Activated CD4-positive, alpha-beta T cell treated with anti-CD3 and anti-CD28 coated beads for 24 hours (primary cell): ENCODE measurements at places on chromosomes 12 and 14.

GRCh38 chr12:27924350-27925135 lies 48.0 kb downstream of the PTHLH start:
- DNase-seq, result no peak

DNA sequence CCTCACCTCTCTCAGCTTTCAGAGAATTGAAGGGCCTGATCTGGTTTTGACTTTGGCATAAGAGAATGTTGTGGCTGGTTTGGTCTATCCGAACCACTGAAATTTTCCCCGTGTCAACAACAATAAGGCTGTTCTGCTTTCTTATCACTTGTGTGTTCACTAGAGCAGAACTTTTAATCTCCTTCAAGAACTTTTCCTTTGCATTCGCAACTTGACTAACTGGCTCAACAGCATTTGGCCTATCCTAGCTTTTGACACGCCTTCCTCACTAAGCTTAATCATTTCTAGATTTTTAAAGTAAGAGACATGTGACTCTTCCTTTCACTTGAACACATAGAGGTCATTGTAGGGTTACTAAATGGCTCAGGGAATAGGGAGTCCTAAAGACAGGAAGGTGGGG lies 25.9 kb upstream of the EDDM3A start:
- no peak for DNase-seq

DNA sequence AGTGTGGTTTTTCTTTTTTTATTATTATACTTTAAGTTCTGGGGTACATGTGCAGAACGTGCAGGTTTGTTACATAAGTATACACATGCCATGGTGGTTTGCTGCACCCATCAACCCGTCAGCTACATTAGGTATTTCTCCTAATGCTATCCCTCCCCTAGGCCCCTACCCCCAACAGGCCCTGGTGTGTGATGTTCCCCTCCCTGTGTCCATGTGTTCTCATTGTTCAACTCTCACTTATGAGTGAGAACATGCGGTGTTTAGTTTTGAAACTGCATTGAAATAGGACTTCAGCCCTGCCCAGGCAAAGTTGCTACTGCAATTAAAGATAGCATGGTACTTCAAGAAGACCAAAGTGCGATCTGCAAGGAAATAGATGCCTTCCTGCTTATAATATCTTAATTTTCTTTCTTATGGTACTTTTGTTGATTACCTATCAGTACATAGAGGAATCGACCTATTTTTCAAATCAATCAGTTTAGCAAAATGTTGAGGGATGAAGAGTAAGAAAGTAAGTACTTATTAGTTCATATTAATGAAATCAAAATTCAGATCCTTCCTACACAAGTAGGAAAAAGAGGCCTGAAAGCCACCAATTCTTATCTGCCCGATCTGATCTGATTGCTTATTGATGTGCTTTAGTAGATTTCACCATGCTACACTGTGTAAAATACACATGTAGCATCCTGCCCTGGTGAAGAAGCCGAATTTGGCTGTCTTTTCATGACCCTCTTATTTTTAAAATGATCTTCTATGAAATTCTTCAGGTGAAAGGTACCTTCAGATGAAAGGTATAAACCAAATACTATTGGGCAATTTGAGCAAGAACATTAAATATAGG lies 1.6 kb downstream of the LTA4H start:
- DNase-seq, result no peak

DNA sequence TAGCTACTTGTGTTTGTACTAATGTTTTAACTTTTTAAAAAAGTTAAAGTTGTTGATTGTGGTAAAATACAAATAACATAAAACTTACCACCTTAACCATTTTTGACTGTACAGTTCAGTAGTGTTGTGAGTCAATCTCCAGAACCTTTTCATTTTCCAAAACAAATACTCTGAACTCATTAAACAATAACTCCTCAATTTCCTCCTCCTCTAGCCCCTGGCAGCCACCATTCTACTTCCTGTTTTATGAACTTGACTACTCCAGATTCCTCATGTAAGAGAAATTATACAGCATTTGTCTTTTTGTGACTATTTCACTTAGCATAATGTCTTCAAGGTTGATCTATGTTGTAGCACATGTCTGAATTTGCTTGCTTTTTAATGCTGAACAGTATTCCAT lies 299.1 kb upstream of the AMIGO2 start:
- no peak for DNase-seq

DNA sequence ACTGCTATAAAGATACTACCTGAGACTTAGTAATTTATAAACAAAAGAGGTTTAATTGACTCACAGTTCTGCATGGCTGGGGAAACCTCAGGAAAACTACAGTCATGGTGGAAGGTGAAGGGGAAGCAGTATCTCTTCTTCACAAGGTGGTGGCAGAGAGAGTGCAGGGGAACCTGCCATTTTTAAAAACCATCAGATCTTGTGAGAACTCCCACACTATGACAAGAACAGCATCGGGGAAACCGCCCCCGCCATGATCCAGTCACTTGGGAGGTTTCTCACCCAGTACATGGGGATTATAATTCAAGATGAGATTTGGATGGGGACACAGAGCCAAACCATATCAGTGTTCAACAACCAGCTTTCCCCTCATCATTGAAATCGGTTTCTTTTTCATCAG lies 49.9 kb downstream of the AEBP2 start:
- DNase-seq, result no peak

GRCh38 chr14:60622210-60622916 lies 26.9 kb downstream of the SIX1 start:
- DNase-seq, result no peak

- DNase-seq, result no peak
Measured at GRCh38 chr14:38982278-38982677, 120.8 kb downstream of the SEC23A start.

GRCh38 chr14:20580242-20580641 lies 7.6 kb downstream of the RNASE11 start:
- DNase-seq, result no peak

DNA sequence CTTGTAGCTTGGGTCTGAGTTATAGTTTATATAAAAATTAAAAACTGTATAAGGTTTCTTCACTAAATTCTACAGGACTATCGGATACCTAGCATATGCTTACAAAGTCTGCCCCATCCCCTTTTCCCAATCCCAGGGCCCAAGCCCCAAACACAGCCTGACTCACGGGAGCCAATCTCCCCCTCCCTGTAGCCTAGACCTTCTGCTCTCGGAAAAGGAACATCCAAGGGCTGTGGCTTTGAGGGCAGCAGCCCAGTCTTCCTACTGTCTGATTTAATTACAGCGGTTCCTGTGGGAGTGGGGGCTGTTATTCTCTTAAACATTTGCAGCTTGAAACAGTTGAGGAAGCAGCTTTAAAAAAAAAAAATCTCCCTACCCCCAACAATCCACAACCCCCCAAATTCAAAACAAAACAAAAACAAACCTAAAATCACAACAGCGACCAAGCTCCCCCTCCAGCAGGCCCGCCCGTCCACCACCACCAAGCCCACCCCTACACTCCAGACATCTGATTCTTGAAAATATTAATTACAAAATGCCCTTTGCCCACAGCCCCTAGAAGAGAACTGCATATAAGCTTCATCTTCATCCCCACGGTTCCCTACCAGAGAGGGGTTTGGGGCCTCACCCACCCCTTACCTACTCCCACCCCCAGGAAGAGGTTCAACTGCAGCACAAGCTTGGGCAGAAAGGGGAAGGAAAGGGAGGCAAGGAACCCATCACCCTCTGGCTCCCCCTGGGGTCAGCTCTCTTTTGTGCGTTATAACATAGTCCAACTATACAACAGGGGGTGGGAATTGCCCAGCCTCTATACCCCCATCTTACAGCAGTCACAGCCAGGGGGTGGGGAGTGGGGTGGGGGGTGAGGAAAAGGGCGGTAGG lies 1.1 kb upstream of the PRKAG1 start:
- peak; percentile 22 for DNase-seq

GRCh38 chr12:18074001-18074400 lies 16.0 kb downstream of the RERGL start:
- no peak for DNase-seq

DNA sequence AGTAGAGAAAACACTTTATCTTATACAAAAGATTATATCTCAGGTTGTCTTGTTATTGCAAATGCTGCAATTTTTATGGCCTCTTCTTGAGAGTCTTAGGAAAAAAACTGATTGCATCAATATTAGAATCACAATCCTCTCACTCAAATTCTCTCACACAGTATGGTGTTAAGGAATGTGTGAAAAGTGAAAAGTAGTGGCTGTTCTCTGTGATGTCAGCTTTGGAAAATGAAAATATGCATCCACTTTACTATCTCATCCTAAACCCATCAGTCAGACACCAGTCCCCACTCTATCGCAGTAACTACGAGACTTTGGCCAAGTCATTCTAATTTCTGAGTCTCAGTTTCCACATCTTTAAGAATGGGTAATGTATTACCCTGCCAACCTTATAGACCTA lies 32.6 kb upstream of the NTF3 start:
- no peak for DNase-seq

- no peak for DNase-seq
Measured at GRCh38 chr12:87756721-87757120, 272.5 kb downstream of the C12orf50 start.

GRCh38 chr14:67955261-67955660 lies 135.7 kb downstream of the RAD51B start:
- no peak for DNase-seq

- DNase-seq, result no peak
Measured at GRCh38 chr14:65369560-65369959, 43.0 kb upstream of the FUT8 start.

GRCh38 chr14:34297786-34298520 lies 164.1 kb downstream of the SPTSSA start:
- no peak for DNase-seq

DNA sequence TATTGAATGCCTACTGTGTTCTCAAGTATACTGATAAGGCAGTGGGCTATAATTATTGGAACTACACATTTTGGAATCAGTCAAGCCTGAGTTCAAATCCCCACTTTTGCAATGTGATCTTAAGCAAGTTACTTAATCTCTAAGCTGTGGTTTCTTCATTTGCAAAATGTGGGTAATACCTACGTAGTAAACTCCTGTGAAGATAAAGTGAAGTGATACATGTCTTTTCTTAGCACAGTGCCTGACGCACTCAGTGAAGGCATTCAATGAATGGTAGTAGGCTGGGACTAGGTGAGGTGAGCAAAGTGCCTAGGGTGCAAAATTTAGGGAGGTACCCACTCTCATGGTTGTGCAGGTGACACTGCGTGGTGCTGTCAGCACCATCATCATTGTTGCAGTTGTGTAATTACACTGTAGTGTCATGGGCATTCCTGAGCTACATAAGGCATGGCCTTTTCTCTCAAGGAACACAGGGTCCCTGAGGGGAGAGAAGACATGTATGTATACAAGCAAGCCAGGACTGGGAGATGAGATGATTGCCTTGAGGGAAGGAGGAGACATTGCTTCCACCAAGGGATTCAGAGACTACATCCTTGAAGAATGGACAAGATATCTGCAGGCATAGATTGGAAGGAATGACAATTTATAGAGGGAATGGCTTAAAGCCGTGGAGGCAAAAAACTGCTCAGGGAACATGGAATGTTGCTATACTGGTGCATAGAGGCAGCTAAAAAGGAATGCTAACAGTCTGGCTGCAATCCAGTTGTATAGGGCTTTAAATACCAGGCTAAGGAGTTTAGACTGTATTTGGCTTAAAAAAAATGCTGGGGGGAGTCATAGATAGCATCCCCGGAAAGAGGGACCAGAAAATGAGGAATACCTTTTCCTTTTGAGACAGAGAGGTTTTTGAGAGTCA lies 129.2 kb upstream of the ARHGAP5 start:
- DNase-seq, result no peak

GRCh38 chr14:52220924-52221811 lies 46.3 kb upstream of the PTGDR start:
- DNase-seq, result no peak

DNA sequence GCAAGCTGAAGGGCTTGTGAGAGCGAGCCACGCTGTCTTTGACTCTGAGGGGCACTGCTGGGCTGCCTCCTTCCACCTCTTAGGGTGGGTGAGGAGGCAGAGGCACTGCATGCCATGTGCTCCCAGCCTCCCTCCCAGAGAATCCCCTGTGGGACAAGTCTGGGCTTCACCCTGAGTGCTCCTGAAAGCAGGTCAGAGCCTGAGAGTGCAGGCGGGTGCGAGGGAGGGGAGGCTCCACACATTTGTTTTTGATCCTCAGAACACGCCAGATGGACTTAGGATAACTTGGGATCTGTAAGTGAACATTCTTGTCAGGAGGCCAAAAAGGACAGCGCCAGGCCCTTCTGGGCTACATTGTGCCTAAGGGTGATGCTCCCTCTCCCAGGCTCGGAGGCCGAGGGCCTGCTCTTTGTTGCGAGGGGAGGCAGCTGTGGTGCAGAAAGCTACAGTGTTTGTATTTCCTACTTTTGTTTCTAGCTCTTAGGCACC lies 155.4 kb downstream of the TMX1 start:
- DNase-seq, result no peak

- no peak for DNase-seq
Measured at GRCh38 chr12:114063435-114063834, 97.3 kb upstream of the RBM19 start.

- DNase-seq, result no peak
Measured at GRCh38 chr12:57717846-57718640, 20.5 kb downstream of the AGAP2 start.

DNA sequence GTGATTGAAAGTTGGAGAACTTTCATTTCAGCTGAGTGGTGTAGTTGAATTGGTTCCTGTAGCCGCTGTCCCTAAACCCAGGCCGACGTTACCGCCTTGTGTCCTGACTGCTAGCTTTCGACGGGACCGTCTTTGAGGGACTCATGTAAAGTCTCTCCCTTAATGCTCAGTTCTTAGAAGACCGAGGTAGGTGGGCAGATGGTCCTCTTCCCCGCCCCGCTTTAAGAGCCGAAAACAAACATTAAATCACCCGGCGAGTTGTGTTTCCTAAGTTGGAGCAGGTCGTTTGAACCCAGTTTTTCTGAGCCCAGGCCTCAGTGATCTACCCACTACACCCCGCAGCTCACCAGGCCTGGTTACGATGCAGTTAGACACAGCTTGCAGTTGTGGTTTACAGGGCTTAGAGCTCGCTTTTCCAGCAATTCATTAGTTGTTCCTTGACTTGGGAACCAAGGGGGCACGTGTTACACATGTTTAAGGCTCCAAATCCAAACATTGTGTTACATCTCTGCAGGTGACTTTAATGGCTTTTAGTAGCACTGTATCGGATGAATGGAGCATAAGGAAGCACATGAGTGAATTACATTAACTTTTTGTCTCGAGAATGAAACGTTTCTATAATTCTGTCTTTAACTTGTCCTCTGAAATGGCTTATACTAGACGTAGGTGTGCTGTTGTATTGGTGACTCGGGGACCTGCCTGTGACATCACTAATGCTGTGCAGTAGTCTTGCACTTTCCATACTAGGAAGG lies 790 bp downstream of the NEDD1 start:
- DNase-seq, result no peak

- no peak for DNase-seq
Measured at GRCh38 chr12:96196781-96197180, 2.6 kb downstream of the ELK3 start.

GRCh38 chr12:66280561-66280960 lies 21.7 kb upstream of the HELB start:
- DNase-seq, result no peak

GRCh38 chr14:28785096-28785952 lies 18.7 kb downstream of the FOXG1 start:
- no peak for DNase-seq

- no peak for DNase-seq
Measured at GRCh38 chr14:27366596-27366995, 768.8 kb upstream of the NOVA1 start.
